ENCODE measurements at places on chromosomes 1 and 21.
A peak's percentile ranks its signal among the peaks of the same experiment; 100 is the strongest.

DNA sequence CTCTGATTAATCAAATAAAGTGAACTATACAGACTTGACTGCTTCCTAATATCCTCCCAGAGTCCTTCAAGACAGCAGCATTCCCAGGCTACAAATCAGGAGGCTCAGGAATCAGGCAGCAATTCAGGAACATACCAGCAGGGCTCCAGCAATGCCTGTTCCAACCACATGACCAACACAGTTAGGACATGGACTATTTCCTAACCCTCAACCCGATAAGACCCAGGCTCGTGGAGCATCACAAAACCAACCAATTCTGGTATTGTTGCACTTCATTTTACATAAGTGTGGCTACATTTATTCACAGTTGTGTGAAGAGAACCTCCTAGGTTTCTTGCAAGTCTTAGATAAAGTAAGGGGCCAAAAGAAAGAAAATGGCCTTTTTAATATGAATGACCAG lies 546.2 kb upstream of the ADGRL2 start:
- peak; percentile 33 for DNase-seq

DNA sequence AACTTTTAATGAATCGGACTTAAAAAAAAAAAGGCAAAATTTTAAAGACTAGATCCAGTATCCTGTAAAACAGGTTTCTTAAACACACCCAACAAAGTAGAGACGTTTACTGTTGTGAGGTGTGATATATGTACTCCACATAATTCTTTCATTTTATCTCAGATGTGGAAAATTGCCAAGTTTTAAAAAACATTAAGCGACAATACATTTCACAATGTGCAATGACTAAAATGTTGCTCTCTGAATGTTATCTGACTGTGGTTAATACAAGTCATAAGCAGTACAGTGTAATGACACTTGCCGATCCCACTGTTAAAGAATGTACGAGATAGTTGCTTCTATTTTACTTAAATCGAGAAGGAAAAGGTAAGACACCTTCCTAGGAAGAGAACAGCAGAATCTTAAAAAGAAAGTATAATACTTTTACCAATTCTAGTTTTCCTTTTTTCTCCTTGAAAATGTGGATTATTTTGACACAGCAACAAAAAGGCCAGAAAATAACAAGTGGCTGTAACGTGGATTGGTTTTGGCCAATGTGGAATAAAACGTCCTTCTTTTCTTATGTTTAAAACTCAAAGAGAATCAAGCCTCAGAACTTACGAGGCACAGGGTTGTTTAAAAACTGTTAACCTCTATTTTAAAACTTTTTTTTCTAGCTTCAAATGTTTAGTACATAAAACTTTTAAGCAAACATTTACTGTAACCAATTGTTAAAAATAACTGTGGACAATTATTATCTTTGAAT lies 51.4 kb downstream of the TP53BP2 start:
- no peak for DNase-seq

DNA sequence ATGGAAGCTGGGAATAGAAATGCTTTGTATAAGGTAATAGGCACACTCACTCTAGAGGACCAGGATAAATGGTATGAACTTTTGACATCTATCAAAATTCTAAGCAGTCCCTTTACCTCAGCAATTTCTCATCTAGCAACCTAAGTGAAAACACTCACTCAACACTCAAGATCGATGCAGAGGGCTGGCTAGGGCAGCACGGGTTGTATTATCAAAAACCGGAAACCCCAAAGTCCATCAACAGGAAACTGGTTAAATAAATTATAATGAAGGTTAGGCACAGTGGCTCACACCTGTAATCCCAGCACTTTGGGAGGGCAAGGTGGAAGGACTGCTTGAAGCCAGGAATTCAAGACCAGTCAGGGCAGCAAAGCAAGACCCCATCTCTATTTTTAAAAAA lies 9.4 kb downstream of the USP48 start:
- no peak for DNase-seq

GRCh38 chr1:10904396-10905358 lies 107.8 kb upstream of the TARDBP start:
- DNase-seq, result peak; percentile 5

GRCh38 chr1:246642719-246643118 lies 76.5 kb downstream of the CNST start:
- no peak for DNase-seq

- DNase-seq, result no peak
Observed at GRCh38 chr1:210089855-210090254, 142.7 kb upstream of the SERTAD4 start.

GRCh38 chr21:45726438-45726837 lies 82.9 kb downstream of the PCBP3 start:
- DNase-seq, result no peak

Measured in iPS-NIHi11 (cell line).